ENCODE measurements at places on chromosomes 16 and 17. TPM values are rescaled to one million over a fixed set of nuclear protein-coding genes. Genes with fewer than 3 reads are reported as not detected.

- no peak for DNase-seq
Observed at GRCh38 chr16:78957317-78958100, 643.0 kb downstream of the MAF start.

DNA sequence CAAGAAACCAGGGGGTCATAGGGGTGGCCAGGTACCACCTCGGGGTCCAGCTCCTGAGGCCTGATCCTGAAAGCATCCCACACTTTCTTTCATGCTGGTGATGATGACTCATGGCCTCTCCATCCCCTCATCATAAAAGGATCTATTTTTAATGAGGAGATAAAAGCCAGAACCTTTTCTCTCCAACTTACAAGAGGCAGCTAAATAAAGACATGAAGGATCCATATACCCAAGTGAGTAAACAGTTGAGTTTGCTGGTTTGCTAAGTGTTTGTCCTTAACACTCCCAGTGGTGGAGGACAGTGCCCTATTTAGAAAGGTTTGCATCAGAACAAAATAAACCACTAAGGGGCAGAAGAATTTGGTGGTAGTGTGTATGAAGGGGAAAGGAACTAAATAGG lies 383.8 kb downstream of the GRIN2A start:
- DNase-seq, result no peak

BRCA1 gene
- 19.4 TPM for total RNA-seq

- no peak for DNase-seq
Observed at GRCh38 chr16:62883509-62883908, 847.3 kb upstream of the CDH8 start.

SPNS2 gene
- total RNA-seq, result 16.1 TPM

LGALS9B gene
- 0.29 TPM for total RNA-seq

- DNase-seq, result no peak
Observed at GRCh38 chr17:4309897-4310296, 46.1 kb upstream of the ANKFY1 start.

- DNase-seq, result no peak
Observed at GRCh38 chr16:57955572-57956188, 15.2 kb downstream of the CNGB1 start.

GRCh38 chr16:50632927-50633800 lies 47.9 kb downstream of the SNX20 start:
- no peak for DNase-seq

CCL4L2 gene
- not detected for total RNA-seq

LRRC75A gene
- 2.9 TPM for total RNA-seq

SMTNL2 gene
- total RNA-seq, result 25.5 TPM

CHRNE gene
- total RNA-seq, result 0.52 TPM

- DNase-seq, result no peak
Observed at GRCh38 chr17:17221329-17221728, 15.2 kb upstream of the PLD6 start.

GRCh38 chr17:32483451-32484019 lies 3.3 kb upstream of the CDK5R1 start:
- peak; percentile 73 for DNase-seq

- DNase-seq, result no peak
Observed at GRCh38 chr17:51132964-51133319, 12.3 kb upstream of the SPAG9 start.

PRSS22 gene
- total RNA-seq, result 56.8 TPM

DLX4 gene
- total RNA-seq, result 10.4 TPM

- DNase-seq, result no peak
Observed at GRCh38 chr17:17201907-17202306, 4.2 kb downstream of the PLD6 start.

- peak; percentile 94 for DNase-seq
Observed at GRCh38 chr16:3027983-3028715, 4.3 kb downstream of the THOC6 start.

DNA sequence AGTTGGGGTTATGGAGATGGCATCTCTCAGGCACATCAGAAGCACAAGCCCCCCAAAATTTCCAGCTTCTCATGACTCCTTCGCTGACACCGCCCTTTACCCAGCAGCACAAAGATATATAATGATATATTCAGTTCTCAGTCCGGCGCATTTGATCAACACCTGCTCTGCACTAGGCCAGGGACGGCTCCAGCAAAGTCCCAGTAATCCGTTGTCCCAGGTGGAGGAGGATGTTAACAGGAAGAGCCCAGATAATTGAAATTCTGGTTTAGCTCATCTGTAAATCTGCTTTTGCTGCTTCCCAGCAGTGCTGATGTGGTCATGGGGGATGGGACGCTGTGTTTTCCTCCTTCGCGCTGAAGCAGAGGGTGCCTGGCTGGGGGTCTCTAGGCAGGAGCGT lies 131.5 kb downstream of the OR1D5 start:
- no peak for DNase-seq

DNA sequence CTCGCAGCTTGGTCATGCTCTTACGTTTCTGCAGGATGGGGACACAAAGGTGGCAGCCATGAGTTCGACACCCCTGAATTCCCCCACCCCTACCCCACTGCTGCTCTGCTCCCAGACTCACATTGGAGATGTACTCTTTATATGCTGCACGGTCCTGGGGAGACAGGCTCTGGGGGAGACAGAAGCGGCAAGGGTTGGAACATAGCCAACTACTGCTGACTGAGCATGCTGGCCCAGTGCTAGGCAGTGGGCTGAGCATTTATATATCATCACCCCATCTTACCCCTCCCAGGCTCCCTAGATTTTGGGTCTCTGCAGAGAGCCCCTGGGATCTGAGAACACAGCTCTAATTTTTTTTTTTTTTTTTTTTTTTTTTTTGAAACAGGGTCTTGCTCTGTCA lies 8.1 kb upstream of the ATXN7L3 start:
- DNase-seq, result no peak

- DNase-seq, result no peak
Observed at GRCh38 chr16:72301523-72302236, 129.7 kb upstream of the PMFBP1 start.

ATMIN gene
- total RNA-seq, result 61.7 TPM

DNA sequence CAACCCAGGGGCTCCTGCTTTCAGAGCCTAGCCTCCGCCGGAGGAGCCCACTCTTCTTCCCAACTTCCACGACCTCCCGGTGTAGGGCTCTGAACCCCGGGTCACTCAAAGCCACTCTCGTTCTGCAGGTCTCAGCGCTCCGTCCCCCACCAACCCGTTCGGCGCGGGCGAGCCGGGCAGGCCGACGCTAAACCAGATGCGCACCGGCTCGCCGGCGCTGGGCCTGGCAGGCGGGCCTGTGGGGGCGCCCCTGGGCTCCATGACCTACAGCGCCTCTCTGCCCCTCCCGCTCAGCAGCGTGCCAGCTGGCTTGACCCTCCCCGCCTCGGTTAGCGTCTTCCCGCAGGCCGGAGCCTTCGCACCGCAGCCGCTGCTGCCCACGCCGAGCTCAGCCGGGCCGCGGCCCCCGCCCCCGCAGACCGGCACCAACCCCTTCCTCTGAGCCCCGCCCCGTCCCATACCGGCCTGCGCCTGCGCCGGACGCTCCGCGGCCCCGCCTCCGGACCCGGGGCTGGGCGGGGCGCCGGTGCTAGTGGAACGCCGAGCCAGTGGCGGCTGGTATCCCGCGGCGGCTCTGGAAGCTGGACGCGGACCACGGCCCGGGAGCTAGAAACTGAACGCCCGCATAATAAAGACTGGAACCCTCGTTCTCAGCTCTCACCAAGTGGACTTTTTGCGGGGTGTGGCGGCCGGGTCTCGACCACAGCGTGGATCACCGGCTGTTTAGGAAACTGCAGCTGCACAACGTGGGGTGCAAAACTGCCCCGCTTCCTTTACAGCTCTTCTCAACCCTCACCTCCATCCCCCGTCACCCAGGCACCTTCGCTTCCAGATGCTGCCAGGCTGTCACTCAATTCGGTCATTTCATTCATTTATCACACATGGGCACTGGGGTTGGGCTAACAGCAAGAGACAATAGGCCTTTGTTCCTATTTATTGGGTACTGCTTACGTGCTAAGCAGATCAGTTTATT lies 5.0 kb upstream of the SPATA20 start:
- peak; percentile 93 for DNase-seq

ENPP7 gene
- 20.5 TPM for total RNA-seq

DNA sequence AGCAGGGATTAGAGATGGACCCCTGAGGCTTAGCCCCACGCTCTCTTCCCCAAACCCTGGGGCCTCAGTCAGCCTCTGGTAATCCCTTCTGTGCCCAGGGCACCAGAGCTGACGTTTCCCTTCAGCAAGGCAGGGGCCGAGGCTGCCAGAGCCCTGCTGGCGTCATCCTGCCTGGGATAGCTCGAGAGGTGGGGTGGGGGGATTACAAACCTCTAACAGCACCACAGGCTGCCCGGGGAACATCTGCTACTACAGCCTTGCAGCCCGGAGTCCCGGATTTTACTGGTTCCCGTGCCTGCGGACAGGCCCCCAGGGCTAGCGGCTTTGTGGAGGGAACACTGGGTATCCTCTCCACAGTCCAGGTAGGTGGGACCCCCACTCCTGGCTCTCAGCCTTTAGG lies at the start of gene AANAT:
Gene AANAT, plus strand, starts transcription at position 238 of the 400 bp plus-strand sequence. CDS start 1,144 bp downstream, outside the sequence.
- no peak for DNase-seq

LAT gene
- total RNA-seq, result 8.5 TPM

GCGR gene
- total RNA-seq, result 1.7 TPM

GRCh38 chr16:49854796-49855203 lies 1.1 kb downstream of the ZNF423 start:
- no peak for DNase-seq

DNA sequence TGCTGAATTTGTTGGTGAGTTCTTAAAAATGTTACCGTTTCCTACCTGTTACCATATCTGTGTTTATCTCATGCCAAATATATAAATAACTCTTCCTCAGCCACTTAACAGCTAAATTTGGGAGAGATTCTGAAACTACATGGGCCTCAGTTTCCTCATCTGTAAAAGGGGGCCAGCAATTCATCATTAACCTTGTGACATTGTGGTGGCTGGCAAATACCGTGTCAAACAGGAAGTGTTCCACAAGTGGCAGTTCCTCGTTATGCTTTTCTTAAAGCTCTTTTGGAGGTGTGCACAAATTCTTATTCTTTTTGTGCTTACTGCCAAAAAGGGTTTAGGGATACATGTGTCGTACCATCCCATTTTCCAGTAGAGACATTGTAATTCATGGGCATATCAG lies 220.4 kb upstream of the CACNG5 start:
- DNase-seq, result no peak

- DNase-seq, result no peak
Observed at GRCh38 chr16:87570938-87571867, 31.1 kb upstream of the JPH3 start.

GRCh38 chr16:69253870-69254341 lies 57.2 kb upstream of the VPS4A start:
- DNase-seq, result no peak

TBX21 gene
- total RNA-seq, result not detected

- DNase-seq, result peak; percentile 25
Observed at GRCh38 chr17:39357488-39357887, 43.9 kb downstream of the FBXL20 start.

CLN3 gene
- total RNA-seq, result 56.3 TPM

- DNase-seq, result no peak
Observed at GRCh38 chr17:31579265-31579664, 187.8 kb downstream of the RAB11FIP4 start.

DNA sequence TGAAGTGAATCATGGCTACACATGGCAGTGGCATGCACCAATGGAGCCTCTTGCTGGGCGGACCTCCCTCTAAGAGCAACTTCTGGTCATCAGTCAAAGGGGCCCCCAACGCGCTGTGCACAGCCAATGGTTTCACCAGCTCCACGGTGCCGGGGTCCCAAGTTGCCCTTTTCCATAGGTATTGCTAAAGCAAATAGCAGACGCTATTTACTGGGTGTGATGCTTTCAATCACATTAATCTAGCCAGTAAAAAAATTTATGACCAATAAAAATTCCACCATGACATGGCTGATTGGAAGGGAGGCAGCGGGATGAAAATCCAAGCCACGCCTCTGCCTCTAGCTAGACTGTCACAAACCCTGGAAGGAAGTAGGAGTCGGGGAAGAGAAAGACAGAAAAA lies 680.3 kb upstream of the SOX9 start:
- DNase-seq, result no peak

DNA sequence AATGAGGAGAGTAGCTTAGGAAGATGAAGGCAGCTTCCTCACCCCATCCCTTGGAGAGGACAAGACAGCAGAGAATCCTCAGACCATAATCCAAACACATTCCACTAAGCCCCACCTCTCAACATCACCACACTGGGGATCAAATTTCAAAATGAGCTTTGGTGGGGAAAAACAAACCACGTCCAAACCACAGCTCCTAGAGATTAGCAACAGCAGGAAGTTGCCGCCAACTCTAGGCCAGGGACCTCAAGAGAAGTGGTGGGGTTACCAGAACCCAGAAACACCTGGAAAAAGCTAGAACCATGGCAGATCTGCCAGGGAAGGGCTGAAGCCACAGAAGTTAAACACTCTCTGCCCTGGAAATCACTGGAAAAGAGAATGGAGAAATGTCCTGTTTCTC lies 571.6 kb downstream of the HS3ST4 start:
- no peak for DNase-seq

GSDMA gene
- total RNA-seq, result not detected

DNA sequence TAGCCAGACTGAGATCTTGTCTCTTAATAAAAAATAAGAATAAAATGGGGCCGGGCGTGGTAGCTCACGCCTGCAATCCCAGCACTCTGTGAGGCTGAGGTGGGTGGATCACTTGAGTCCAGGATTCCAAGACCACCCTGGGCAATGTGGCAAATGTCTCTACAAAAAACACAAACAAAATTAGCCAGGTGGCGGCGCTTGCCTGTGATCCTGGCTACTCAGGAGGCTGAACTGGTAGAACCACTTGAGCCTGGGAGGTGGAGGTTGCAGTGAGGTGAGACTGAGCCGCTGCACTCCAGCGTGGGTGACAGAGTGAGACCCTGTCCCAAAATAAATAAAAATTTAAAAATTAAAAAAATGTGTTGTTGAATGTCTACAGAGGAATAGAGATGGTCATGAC lies 2.9 kb upstream of the DEF8 start:
- no peak for DNase-seq

DNA sequence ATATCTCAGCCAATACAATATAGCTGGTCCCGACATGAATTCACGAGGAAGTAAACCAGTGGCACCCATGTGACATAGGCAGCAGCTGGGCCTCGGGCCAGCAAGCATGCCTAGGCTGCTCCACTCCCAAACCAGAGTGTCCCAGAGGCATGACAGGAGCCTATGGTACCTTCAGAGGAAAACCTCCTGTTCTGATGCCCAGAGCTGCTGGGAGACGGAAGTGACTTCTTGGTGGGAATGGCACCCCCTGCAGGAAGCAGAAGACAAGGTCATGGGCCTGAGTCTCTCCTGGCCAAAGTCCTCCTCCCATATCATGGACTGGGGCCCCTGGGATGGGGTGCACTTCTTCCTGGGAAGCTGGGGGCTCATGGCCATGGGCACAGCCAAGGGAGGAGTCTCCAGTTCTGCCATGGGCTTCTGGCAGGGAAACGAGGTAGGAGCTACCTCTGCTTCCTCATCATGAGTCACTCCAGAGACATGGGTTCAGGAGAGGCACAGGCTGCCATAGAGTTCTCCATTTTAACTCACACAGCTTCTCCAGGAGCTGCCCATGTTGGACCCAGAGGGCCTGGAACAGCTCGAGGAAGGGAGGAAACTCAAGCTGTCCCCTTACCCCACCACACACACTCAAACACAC lies 13.4 kb downstream of the FBF1 start:
- no peak for DNase-seq

GRCh38 chr16:2238150-2238837 lies 2.0 kb downstream of the DNASE1L2 start:
- no peak for DNase-seq

- DNase-seq, result no peak
Observed at GRCh38 chr17:75845058-75845711, 981 bp upstream of the UNC13D start.

ASPA gene
- total RNA-seq, result 0.33 TPM
